ENCODE measurements at places on chromosomes 5 and 9.
A peak's percentile ranks its signal among the peaks of the same experiment; 100 is the strongest.

DNA sequence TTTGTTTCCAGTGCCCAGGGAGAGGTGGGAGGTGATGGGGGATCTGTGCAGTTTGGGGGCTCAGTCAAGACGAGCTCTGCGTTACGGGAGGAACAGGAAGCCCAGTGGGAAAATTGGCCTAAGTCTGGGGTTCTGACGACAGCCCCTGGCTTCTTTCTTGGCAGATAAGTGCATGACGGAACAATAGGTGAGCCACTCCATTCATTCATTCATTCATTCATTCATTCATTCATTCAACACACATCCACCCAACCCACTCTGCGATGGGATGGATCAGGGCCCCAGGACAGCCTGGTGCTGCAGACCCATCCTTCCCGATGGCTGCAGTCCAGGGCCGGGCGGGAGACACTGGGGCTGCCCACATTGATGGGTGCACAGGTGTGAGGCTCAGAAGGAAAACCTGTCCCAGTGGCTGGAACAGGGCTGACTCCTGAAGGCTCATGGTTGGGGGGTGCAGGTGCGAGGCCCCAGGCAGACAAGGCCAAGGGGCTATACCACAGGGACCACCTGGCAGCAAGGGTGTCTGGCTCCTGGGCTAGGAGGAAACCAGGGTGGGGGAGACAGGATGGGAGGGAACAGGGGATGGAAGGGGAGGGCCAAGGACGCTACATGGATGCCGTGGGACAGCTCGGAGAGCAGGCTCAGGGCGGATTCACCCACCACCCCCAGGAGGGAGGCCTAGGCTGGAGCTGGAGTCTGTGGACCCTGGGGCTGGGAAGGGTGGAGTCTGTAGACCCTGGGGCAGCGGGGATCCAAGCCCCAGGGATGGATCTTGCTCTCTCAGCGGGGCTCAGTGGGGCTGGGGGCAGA lies 1.9 kb upstream of the LCNL1 start:
- no peak for DNase-seq

GRCh38 chr9:78939311-78940065 lies 632.3 kb upstream of the TLE4 start:
- DNase-seq = no peak

- no peak for DNase-seq
Measured at GRCh38 chr5:138303372-138303771, 28.2 kb downstream of the CDC25C start.

DNA sequence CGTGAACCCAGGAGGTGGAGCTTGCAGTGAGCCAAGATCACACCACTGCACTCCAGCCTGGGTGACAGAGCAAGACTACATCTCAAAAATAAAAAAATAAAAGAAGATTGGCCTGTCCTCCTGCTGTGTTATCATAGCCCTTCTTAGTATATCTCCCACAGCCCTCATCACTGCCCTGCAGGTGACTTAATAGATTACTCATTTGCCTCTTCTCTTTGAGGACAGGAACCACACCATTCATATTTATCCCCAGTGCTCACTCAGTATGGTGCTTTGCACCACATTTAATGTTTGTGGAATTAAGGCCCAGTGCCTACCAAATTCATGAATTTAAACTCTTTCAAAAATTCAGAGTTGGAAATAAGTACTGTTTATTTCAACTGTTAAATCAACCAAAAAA lies 10.3 kb downstream of the IDNK start:
- no peak for DNase-seq

- DNase-seq = peak; percentile 60
Measured at GRCh38 chr9:93132287-93132927, 1.6 kb downstream of the NINJ1 start.

DNA sequence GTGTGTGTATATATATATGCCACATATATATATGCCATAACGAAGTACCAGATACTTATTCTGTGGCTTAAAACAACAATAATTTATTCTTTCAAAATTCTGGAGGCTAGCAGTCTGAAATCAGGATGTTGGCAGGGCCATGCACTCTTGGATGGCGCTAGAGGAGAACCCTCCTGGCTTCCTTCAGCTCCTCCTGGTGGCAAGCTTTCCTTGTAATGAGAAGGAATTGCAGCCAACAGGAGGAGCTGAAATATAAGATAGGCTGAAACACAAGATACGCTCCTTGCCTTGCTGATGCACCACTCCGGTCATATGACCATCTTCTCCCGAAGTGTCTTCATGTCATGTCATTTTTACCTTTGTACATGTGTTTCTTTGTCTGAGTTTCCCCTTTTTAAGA lies 368.1 kb upstream of the CTNND2 start:
- no peak for DNase-seq

DNA sequence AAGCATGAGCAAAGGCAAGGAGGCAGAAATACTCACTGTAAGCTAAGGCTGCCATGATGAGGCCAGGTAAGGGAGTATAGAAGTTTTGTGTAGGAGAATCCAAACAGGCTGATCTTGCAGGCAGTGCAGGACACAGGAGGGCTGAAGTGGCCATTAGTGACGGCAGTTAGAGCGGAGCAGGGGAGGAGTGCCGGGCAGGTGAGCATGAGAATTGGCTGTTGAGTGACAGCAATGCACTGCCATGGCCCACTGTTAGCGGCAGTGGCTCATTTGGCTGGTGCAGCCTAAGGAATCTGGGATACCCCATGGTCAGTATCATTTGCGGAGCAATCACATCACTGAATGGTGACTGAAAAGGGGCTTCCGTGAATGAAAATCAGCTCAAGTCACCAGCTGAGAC lies 22.8 kb downstream of the RGS3 start:
- no peak for DNase-seq

GRCh38 chr9:128621730-128622455 lies 34.8 kb downstream of the DYNC2I2 start:
- DNase-seq = no peak

- DNase-seq = no peak
Measured at GRCh38 chr5:137501226-137501625, 2.1 kb upstream of the SPOCK1 start.

GRCh38 chr5:82335806-82336205 lies 57.7 kb upstream of the RPS23 start:
- no peak for DNase-seq

GRCh38 chr9:27437652-27438373 lies 86.3 kb upstream of the IFNK start:
- peak; percentile 46 for DNase-seq

DNA sequence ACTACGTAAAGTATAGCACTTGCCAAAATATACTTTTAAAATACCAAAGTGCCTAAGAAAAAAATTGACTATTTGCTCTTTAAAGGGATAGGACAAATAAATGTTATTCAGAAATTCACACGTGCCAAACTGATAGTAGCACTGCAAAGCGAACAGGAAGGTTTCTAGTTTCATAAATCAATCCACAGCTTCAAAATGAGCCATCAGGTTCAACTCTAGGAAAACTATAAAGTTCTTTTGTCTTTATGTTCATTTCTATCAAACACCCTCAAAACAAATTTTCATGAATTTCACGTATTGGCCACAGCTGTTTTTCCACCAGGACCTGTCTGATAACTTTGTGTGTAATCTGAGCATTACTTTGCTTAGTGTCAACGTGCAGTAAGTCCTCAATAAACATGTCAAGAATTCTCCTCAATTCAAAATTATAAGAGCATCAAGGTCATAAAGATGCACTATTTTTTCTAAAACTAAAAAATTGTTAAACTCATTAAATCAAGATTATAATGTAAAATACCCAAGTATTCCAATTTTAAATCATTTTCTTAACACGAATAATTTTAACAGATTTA lies 3.0 kb downstream of the RNF130 start:
- DNase-seq = no peak

- no peak for DNase-seq
Measured at GRCh38 chr9:90735952-90736351, 65.7 kb upstream of the SYK start.

- DNase-seq = no peak
Measured at GRCh38 chr9:9489183-9489582, 1123.6 kb downstream of the PTPRD start.

- no peak for DNase-seq
Measured at GRCh38 chr5:37283214-37283820, 34.1 kb upstream of the CPLANE1 start.

GRCh38 chr5:91885291-91886265 lies 502.5 kb upstream of the ARRDC3 start:
- no peak for DNase-seq

- DNase-seq = no peak
Measured at GRCh38 chr5:6818594-6819511, 105.6 kb downstream of the TENT4A start.

- DNase-seq = no peak
Measured at GRCh38 chr9:80561526-80561925, 989.8 kb downstream of the TLE4 start.

- DNase-seq = peak; percentile 41
Measured at GRCh38 chr9:110143485-110143884, 64.5 kb downstream of the C9orf152 start.

- DNase-seq = no peak
Measured at GRCh38 chr9:18632632-18633403, 158.9 kb downstream of the ADAMTSL1 start.

GRCh38 chr5:123882965-123883345 lies 371.0 kb downstream of the CSNK1G3 start:
- DNase-seq = no peak

DNA sequence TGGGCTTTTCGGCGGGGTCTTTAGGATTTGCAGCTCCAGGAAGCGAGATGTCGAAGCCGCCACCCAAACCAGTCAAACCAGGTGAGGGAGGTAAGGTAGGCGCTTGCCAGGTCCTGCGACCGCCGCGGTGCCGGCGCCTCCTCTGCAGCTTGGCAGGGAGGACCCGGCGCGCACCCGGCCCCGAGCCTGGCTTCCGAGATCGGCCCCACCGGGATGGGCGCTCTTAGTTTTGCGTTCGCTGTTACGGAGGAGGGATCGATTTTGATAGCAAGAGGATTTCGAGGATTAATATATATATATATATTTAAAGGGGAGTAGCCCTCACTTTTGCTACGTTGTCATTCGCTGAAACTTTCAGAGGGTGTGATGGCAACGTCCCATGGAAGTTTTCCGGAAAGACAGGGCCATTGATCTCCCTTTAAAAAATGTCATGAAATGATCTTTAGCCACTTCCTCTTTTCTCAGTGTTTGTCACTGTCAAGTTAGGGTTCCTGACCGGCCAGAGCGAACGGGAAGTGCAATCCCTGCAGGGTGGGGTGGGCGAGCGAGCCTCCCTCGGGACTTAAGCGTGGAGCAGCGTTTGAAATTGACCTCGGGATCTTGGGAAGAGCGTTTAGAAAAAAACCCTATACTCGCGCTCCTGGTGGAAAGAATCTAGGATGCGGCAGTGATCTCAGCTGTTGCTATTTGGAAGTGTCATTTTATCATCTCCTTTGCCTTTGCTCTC lies 495 bp downstream of the OSTF1 start:
- DNase-seq = peak; percentile 91

DNA sequence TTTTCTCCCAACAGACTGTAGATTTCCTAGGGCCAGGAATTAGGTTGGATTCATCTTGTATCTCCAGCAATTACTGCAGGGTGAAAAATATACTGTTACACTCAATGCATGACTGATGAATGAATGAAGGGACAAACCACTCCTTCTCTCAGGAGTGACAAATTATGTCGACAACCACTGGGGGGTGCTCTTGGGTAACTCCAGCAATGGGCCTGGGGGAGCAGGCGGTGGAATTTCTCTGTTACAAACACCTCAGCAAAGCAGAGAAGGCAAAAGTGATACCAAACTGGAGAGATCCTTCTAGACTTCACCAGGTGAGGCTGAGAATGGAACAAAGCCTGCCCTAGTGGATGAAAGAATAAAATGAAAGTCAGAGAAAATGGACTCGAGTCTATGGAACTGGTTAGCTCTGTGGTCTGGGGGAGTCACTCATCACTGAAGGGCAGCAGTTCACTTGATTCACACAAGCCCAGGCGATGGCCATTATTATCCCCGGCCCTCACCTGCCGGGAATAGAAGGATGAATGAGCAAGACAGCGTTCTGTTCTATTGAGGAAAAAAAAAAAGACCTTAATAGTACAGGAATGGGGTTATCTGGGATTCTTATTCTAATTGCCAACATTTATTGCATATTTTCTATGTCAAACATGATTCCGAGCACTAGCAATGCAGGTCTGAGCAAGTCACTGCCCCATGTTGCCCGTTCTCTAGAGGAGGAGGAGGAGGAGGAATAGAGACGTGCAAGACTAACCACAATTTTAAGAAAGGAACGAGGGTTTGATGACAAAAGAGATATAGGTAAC lies 341.1 kb downstream of the ASTN2 start:
- no peak for DNase-seq

All from inflammatory macrophage treated with lipopolysaccharide for 4 hours (primary cell).